Suppressor macrophage treated with lipopolysaccharide for 1 hour (primary cell): ENCODE measurements at places on chromosomes 16 and 17.

GRCh38 chr16:19766554-19766884 lies 48.4 kb downstream of the IQCK start:
- no peak for DNase-seq

DNA sequence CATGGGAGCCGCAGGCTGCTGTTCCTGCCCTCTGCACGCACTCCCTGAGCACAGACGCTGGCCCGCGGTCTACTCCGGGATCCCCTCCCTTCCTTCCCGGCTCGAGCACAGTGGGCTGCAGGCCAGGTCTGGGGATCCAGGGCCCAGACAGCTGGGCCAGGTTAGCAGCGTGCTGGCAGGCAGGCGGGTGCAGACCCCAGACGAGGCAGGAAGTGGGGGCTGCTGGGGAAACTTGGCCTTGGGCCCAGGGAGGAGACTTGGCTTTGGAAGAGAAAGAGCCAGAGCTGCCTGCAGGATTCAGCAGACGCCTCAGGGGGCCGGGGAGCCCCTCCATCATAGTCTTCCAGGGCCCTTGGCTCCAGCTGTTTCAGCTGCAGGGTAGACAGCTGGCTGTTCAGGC lies 30.2 kb upstream of the ABCC3 start:
- DNase-seq, result no peak

DNA sequence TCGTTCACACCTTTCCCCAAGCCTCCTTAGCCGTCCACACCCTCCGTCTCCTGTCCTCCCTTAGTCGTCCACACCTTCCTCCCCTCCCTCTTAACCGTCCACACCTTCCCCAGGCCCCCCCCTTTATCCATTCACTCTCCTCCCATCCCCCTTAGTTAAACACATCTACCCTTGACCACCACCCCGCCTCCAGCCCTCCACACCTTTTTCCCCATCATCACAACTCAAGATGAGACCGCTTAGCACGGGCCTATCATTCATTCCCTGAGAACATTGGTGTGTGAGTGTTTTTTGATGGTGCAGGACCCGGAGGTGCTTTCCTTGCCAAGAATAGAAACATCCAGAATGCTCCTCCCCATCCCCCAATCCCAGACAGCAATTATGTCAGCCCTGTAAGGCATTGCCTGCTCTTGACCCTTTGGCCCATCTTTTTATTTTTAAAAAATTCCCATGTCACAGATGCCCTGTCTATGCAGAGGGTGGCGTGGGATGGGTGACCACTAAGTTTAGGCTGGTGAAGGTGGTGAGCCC lies 1.4 kb downstream of the TENT4B start:
- peak; percentile 20 for DNase-seq

GRCh38 chr17:44992242-44992939 lies 24.3 kb upstream of the C1QL1 start:
- DNase-seq, result no peak

- no peak for DNase-seq
Observed at GRCh38 chr17:15414532-15415306, 52.7 kb downstream of the CDRT4 start.
